ENCODE measurements at places on chromosomes 13 and 19.

- DNase-seq: peak; percentile 91
Observed at GRCh38 chr19:14118165-14119051, 846 bp upstream of the PRKACA start.

DNA sequence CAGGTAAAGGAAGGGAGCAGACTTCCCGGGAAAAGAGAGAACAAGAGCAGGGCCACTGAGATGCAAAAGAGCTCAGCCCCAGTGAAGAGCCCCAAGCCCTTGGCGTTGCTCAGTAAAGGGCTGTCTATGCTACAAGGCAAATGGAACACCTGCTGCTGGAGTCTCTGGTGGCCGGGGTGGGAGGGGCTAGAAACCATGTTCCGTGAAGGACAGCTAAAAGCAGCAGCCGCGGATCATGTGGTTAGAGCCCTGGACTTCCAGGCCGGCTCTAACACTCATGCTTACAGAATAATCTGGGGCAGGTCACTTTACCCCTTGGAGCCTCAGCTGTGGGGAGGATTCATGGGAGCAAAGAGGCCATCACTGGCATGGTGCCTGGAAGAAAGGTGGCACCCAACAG, 17.8 kb downstream of the POU2F2 start:
- DNase-seq: no peak

DNA sequence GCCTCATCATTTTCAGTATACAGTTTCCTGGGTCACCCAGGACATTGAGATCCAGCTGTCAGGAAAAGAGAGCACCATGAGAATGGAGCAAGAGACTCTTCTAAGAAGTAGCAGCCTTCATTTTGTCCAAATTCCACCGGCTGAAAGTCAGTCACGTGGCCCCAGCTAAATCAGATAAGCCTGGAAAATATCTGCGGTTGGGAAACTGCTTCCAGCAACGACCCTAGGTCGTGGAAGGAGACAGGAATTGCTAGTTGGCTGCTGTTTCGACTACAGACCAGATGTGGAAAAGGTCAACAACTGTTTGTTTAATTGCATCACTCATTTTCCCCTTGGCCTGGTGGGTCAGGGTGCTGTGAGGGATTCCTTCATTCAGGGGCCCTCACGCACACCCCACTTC, 107.0 kb downstream of the ZNF536 start:
- DNase-seq: peak; percentile 75

DNA sequence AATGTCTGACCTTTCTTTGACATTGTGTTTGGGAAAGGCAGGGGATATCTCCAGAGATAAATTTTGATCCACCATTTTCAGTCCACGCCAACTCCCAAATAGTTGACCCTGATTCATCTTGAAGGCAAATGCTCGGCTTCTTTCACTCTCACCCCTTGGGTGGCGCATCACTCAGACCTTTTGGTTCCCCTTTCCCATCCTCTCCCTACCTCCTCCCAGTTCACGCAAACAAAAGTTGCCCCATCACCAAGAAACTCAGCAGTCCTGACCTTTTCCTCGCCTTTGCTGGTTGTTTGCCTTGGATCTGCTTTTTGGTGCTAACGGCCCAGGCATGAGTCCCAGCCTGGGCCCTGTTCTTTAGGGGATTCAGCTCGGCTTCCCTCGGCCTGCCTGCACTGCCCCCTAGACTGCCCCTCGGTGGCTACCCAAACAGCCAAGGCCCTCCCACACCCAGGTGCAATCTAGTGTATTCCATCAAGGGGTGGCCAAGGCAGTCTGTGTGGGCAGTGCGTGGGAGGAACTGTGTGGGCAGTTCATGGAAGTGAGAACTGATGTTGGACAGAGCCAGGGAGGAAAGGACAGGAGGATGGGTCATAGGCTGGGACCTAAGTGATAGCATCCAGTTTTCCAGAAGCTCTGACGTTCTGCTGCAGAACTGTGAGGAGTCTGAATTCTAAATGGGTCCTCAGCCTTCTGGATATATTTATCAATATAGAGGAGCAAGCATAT, 255.7 kb downstream of the DLEU7 start:
- no peak for DNase-seq

DNA sequence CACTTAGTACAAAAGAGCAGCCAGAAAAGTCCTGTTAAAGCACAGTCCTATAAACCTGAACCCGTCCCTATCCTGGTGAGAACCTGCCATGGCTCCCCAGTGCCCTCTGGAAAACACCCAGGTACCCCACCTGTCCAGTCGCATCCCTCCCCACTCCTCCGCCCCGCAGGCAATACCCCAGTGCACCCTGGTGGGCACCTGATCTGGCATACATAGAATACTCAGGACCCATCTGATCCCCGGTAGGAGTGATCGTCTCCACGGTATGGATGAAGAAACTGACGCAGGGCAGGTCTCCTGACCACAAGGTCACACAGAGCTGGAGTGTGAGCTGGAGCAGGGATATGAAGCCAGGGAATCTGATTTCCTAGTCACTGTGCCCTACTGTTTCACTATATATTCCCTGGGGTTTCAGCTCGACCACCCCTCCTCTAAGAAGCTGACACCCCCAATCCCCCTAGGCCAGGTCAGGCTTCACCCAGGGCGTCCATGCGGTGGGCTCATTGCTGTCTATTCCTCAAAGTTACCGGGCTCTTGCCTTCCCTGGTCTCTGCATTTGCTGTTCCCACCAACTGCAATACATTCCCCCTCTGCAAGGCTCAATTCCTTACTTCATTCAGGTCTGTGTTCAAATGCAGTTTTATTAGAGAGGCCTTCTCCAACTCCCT, 12.6 kb downstream of the FBXO46 start:
- DNase-seq: no peak

DNA sequence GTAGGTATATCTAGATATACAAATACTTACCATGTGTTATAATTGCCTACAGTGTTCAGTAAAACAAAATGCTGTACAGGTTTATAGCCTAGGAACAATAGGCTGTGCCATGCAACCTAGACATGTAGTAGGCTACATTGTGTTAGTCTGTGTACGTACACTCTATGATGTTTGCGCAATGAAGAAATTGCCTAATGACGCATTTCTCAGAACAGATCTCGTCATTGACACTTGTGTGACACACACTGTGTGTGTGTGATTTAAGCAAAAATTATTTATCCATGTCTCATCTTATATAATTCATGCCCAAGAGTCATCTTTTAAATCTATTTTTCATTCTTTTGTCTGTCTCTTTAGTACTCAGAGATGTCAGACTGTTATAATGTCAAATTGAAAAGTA, 1888.8 kb upstream of the PCDH20 start:
- no peak for DNase-seq
